ENCODE measurements at places on chromosomes 5 and 9.

DNA sequence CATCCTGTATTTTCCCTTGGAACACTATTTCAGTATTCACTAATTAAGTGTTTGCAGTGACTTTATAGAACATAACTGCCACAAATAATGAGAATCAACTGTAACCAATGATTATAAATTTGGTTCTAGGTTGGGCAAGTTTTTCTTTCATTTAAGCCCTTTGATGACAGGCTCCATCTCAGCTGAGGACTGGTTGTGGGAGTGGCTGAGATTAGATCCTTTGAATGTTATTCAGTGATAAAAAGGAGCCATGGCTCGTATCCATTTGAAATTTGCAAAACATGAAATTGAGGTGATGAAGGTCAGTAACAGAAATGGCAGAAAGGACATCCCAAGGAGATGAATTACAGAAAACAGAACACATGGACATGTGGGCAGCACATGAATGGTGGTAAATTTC, 138.1 kb upstream of the PCA3 start:
- no peak for DNase-seq

- DNase-seq: no peak
These were observed 13.2 kb upstream of the LRRC14B start for GRCh38 chr5:178110-178509.

- DNase-seq: no peak
These were observed 6.8 kb downstream of the IFNA8 start for GRCh38 chr9:21415493-21416267.

DNA sequence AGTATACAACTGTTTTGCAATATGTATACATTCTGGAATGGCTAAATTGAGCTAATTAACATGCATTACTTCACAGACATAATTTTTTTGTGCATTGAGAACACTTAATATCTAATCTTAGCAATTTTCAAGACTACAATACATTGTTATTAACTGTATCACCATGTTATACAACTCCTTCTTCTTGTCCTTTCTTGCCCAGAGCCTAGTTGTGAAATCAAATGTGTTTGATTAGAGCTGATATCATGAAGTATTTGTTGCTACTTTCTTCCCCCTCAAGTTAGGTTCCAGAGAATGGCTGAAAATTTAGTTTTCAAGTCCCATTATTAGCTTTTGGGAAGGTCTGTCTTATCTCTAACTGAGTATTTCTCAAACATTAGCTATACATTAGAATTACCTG, 607.8 kb downstream of the PSAT1 start:
- no peak for DNase-seq

GRCh38 chr9:129889122-129889940, 54.1 kb downstream of the USP20 start:
- DNase-seq: peak; percentile 58

- DNase-seq: no peak
These were observed 256.9 kb upstream of the TUSC1 start for GRCh38 chr9:25935188-25935587.

GRCh38 chr5:126004636-126005035, 418.6 kb upstream of the GRAMD2B start:
- no peak for DNase-seq

GRCh38 chr5:87103616-87104287, 163.9 kb upstream of the RASA1 start:
- peak; percentile 38 for DNase-seq

- no peak for DNase-seq
These were observed 98.4 kb downstream of the C9orf152 start for GRCh38 chr9:110109333-110110092.

DNA sequence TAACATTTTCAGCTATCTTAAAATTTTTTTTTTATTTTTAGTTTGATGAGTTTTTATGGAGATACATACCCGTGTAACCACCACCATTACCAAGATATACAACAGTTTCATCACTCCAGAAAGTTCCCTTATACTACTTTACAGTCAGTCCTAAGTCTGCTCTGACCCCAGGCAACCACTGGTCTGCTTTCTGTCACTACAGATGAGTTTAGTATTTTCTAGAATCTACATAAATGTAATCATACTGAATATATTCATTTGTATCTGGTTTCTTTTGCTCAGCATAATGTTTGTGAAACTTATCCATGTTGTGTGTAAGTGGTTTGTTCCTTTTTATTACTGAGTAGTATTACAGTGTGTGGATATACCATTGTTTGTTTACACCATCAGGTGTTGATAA, 127.8 kb downstream of the GAS1 start:
- no peak for DNase-seq

- DNase-seq: peak; percentile 67
These were observed 724 bp downstream of the TCERG1 start for GRCh38 chr5:146447734-146448380.

DNA sequence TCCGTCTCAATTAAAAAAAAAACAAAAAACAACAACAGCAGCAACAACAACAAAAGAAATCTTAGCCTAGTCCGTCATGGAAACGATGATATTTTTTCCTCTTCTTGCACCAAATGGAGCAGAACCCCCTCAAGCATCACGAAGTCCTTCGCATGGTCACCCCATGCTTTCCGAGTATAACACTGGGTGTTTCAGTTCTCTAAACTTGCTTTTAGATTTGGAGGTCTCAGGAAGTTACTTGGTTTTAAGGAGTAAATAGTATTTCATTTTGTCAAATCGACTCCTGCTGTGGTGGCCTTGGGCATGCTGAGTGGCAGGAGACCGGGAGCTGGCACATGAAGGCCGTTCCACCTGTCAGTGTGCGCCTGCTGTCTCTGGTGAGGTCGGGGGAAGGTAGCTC, 118.5 kb upstream of the CACNA1B start:
- no peak for DNase-seq

GRCh38 chr9:103713631-103714030, 380.5 kb upstream of the SMC2 start:
- DNase-seq: no peak

GRCh38 chr5:644509-644908, 32.4 kb downstream of the CEP72 start:
- no peak for DNase-seq

DNA sequence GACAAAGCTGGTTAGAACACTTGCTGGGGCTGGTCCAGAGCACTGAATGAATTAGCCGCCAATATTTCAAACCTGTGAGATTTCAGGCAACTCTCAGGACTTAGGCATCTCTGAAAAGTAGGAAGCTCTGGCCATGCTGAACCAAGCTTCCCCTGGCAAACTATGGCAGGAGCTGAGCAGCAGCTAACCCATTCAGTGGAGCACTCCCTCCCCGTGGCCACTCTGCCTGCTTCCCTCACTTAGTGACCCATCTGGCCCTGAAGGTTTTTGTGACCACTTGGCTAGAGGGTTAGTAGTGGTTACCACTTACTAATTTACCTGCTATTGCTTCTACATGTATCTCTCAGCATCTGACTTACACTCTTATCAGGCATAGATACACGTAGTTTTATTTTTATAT, 25.5 kb downstream of the FOXI1 start:
- no peak for DNase-seq

GRCh38 chr9:21443849-21444625, 3.8 kb downstream of the IFNA1 start:
- peak; percentile 84 for DNase-seq

DNA sequence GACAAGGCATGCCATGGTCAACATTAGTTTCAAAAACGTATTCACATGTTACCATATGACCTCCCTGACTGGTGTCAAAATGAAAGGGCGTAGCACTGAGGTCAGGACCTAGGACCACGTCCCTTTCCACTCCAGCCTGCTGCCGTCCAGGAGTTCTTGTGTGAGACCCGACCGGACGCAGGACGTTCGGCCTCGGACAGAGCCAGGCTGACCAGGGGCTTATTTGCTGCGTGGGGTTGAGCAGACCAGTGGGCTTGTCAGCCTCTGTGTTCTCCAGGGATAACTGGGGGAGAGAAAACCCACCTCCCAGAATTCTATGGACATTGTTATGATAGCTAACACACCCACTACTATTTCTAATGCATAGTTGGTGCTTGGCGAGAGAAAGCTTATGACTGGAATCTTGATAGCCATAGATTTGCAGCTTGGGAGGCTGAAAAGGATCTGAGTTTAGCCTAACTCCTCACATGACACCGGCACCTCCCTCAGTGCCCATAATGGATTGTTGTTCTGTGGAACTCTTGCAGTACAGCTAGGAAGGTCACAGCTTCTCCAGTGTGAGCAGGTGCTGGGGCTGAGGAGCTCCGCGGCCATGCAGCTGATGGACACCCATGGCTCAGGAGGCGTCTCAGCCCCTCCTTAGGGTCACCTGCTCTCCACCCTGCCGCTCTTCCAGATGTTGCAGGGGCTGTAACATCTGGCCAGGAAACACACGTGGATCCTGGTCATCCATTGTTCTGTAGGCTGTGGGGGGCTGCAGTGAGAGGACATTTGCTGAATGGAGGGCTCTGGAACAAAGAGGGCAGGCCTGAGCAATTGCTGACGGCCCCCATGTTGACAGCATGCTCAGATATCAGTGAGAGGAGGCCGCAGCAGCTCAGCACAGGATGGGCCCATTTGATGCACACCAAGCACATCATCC, 368.4 kb downstream of the IRX2 start:
- no peak for DNase-seq

DNA sequence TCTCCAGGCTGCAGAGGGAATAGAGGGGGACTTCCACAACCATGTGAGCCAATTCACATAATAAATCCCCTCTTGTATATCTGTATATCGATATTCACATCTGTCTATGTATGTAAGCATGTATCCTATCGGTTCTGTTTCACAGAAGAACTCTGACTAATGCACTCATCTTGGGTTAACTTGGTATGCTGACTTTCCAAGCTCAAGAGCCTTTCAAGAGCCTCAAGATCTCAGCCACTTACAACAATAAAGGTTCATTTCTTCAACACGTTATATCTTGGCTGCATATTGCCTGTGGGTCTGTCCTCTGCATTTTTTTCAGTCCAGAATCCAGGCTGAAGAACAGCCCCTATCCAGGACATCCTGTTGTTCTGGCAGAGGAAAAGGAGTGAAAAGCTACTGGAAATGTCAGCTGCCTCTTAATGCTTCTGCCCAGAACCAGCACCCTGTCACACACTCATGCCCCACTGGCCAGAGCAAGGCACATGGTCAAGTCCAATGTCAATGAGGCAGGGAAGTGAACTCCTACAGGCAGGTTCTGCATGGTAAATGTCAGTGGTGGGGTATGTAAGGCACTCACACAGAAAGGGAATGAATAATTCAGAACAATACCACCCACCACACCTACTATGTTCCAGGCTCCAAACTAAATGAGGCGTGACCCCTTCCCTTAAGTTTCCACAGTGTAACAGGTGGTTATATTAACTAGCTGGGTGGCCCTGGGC, 91.6 kb upstream of the ICE1 start:
- DNase-seq: no peak
